ENCODE measurements at places on chromosomes 3 and 15.
A peak's percentile ranks its signal among the peaks of the same experiment; 100 is the strongest.

- DNase-seq = peak; percentile 31
These were observed 630 bp downstream of the SNRK start for GRCh38 chr3:43286841-43287499.

DNA sequence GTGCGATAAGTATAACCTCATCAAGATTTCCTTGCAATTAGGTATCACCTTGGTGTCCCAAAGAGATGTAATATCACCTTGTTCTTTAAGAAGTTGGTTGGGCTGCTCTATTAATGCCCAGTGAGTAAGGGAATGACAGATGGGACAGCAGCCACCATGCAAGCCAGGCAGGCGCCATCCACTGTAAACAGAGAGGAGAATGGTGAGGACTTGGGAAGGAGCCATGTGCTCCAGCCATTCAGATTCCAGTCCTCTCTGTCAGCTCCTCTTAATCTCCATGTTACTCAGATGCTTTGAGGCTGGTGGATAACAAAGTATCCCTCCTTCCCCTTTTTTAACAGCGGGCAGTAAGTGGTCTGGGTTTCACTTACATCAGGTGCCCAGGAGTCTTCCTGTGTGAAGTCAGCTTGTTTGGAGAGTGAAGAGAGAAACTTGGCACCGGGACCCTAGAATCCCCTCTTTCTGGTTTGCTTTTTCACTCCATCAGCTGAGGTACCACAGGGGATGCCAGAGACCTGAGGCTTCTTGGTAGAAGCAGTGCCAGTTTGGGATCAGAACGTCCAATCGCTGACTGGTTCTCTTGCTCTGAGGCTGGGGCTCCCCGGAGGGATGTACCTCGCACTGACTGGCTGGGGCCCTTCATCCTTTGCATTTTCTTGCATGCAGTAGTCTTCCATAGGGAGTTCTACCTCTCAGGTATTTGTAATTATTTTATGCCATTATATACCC lies 29.5 kb downstream of the SLCO3A1 start:
- DNase-seq = no peak

- DNase-seq = no peak
These were observed 13.0 kb downstream of the TBC1D2B start for GRCh38 chr15:78064544-78064943.

- no peak for DNase-seq
These were observed 54.6 kb downstream of the SST start for GRCh38 chr3:187615630-187616029.

DNA sequence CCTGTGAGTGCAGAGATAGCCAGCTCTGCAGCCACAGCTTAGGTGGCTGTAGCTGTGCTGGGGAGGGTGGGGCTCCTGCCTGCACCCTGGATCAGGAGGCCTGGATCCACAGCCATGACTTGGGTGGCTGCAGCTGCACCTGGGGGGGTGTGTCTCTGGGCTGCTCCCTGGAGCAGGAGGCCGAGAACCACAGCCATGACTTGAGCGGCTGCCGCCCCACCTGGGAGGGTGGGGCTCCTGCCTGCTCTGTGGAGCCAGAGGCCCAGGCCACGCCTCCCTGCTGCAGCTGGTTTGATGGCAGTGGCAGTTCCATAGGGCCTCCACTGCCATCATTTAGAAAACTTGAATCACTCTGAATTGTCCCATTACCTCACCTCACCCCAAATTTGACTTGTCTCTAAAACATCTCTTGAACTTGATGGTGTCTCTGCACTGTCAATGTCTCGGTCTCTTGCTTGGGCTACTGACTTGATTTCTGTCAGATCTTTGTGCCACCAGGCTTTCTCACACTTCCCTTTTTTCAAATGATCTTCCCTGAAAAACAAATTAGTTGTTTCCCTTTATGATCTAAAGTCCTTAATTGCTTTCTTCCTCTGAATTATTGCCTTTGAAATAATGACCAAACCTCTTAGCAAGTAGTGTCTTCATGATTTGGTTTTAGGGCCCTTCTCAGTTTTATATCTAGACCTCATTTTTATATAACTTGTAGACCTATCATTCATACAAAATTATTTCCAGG lies 313.2 kb upstream of the MME start:
- DNase-seq = no peak

DNA sequence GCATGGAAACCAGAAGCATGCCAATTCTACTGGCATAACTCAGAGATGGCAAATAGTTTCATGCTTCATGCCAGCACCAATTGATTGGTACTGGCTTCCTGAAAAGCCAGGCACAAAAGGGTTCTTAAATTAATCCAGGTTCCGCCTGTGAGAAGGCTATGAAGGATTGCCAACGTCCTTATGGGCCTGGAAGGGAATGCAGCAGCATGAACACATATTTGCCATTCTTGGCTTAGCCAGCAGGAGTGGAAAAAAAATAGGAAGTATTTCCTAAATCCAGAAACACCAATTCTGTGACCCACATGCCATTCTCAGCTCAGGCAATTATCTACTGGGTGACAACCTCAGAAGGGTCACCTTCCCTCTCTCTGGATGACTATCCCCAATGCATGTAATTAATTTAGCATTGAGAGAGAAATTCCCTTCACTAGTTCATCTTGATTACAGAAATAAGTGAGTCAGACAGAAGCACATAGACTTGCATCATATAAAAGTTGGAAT lies 36.0 kb downstream of the ADAMTS9 start:
- no peak for DNase-seq

DNA sequence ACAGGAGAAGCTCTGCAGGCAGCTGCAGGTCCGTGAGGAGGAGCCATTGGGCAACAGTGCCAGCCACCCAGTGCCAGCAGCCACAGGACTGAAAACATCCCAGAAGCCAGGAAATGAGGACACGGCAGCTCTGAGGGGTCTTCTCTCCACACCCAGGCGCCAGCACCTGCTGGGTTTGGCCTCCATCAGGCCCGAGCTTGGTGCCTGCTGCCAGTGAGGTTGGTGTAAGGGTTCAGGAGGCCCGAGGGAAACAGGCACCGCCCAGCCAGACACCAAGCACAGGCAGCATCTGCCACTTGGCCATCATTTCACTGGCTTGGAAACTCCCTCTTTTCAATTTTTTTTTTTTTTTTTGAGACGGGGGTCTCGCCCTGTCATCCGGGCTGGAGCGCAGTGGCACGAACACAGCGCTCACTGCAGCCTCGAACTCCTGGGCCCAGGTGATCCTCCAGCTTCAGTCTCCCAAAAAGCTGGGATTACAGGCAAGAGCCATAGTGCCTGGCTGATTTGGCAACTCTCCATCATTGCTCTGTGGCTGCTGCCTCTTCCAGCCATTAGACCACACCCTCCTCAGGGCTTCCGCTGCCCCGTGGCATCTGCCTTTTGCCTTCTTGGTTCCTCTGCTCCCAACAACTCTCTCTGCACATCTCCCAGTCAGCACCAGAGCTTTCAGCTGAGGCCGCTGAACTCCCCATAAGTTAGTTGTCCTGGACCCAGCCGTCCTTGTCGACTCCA lies 1.5 kb upstream of the ITIH3 start:
- no peak for DNase-seq

GRCh38 chr15:81299630-81300273 lies 24.2 kb downstream of the STARD5 start:
- DNase-seq = no peak

DNA sequence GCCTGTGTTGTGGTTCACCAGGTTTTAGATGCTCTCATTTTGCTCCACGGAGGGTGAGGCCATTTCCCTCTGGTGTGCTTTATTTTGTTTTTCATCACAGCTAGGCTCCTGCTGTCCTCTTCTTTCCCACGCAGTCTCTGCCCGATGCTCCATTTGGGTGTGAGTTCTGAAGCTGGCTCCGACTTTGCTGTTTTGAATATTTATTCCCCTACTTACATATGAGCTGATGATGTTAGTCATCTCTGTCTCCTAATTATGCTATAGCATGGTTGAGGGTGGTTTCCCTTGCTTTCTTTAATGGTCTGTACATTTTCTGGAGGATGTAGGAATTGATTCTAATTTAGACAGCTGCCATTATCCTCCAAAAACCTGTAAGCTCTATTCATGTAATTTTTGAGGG lies 168.1 kb upstream of the MYRIP start:
- no peak for DNase-seq

GRCh38 chr3:121748680-121749275 lies 763 bp downstream of the GOLGB1 start:
- no peak for DNase-seq

DNA sequence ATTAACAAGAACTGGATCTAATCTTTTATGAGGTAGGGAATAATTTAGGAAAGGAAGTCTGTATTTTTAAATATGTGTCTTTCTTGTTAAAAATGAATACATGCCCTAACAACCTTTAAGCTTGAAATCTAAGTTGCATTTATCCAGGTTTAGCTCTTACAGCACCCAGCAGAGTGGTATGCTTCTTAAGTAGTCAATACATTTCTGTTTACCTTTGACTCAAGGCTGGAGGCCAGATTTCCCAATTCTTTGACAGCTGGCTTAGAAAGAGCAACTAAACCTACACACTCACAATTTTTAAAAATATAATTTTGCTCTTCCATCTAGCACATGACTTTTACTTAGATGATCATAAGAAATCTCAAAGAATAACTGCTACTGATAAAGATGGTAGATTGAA lies 148.9 kb downstream of the DPH6 start:
- no peak for DNase-seq

DNA sequence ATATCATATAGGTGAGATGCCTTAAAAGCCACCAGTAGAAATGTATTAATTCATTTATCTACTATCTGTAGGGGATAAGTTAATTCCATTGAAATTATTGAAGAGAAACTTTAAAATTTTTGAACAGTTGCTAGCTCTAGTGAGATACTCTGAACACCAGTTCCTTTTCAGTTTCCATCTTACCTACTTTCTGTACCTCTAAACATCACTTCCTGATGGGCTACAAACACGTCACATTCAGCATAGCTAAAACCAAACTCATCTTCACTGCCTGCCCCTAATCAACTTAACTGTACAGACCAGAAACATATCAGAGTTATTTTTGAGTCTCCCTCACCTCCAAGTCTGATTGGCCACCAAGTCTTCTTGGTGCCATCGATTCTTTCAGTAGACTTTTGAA lies 88.9 kb downstream of the FEZF2 start:
- no peak for DNase-seq

GRCh38 chr15:94230431-94230882 lies 904 bp upstream of the MCTP2 start:
- no peak for DNase-seq

DNA sequence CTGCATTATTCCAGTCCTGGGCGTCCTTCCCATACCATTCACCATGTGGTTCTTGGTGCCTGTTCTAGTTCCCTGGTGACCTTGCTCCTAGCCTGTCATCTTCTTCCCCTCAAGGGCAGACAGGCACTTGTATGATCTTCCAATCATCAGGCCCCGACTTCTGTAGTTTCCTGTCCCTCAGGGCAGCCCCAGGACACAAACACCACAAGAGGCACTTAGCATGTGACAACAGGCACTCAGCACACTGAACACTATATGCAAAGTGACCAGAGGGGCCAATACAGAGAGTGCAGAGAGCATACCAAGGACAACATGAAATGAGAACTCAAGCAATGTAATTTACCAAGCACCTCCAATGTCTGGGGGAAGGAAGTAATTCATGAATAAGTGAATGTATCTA lies 17.9 kb downstream of the TMEM40 start:
- DNase-seq = no peak

DNA sequence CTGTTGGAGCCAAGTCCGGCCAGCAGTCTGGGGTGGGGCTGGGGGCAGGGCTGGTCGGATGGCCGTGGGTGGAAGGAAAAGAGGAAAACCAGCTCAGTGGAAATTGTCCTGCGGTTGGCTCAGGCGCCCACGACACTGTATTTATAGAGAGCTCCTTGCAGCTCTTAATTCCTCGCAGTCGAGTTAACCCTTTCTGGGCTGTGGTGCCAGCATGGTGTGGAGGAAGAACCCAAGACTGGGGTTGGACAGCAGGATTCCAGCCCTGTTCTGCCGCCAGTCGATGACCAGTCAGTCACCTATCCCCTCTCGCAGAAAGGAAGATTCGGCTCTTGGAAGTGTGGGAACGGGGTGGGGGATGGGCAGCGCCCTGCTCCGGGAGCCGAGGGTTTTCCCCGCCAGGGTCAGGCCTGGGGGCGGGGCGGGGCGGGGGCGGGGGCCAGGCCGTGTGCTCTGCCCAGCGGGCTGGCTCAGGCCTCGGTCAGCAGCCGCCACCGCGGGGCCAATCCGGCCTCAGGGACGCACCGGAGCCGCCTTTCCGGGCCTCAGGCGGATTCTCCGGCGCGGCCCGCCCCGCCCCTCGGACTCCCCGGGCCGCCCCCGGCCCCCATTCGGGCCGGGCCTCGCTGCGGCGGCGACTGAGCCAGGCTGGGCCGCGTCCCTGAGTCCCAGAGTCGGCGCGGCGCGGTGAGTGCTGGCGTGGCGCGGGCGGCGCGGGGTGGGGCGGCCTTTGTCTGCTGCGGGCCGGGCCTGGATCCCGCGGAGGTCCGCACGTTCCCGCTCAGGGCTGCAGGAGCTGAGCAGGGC lies at the start of gene CD276:
TSS of gene CD276 (plus strand) at position 607 of the 804 bp plus-strand sequence. CDS start 15,257 bp downstream, outside the sequence.
- peak; percentile 10 for DNase-seq

GRCh38 chr15:52255935-52256334 lies 39.7 kb downstream of the MYO5C start:
- no peak for DNase-seq

- DNase-seq = no peak
These were observed 19.6 kb downstream of the B4GALT4 start for GRCh38 chr3:119220970-119221667.

GRCh38 chr3:179942553-179943075 lies 94.1 kb downstream of the PEX5L start:
- DNase-seq = no peak

DNA sequence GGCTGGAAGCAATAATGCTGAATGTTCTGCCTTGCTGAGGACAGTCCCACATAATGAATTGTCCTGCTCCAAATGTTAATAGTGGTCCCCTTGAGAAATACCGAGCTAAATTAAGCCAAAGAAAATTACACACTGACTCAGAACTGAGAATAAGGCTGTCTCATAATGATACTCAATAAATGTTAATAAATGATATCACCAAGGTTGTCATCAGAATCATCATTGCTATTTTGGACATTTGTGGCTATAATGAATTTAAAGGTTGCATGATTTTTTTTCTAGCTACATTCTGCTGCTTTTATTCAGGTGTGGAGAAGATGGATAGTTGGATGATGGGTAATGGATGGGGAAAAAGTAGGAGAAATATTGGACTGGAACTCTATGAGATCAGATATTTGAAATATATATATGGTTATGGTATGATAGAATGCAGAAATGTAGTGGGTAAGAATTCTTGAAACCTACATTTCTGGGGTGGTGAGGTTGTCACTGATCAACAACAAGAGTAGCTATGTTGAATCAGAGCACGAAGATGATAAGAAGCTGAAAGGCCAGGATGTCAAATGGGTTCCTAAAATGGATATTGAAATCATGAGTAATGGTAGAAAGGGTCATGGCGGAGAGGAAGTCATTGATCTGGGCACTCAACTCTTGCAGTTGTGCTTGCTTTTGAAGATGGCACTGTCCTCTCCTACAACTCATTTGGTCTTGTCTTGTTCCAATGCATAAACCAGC lies 12.8 kb downstream of the CHST2 start:
- DNase-seq = no peak
